ENCODE measurements at places on chromosomes 1 and 21.

DNA sequence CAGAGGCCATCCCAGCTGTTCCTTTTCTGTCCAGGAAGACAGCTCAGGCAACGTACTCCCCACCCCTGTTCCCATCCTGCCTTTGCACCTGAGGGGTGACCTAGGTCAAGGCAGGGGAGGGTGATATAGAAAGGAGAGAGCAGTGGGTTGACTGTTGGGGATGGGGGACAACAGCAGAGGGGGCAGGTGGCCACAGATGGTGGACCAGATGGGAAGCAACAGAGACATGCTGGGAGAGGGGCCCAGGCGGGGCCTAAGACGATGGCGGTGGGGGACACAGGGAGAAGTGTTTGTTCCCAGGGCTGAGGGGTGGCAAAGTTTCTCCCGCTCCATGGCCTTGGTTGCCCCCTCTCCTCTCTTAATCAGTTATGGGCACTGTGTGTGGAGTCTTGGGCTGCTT is 6.3 kb downstream of the CELSR2 start:
- DNase-seq: no peak

GRCh38 chr1:243841507-243841906 is 8.5 kb downstream of the AKT3 start:
- no peak for DNase-seq

DNA sequence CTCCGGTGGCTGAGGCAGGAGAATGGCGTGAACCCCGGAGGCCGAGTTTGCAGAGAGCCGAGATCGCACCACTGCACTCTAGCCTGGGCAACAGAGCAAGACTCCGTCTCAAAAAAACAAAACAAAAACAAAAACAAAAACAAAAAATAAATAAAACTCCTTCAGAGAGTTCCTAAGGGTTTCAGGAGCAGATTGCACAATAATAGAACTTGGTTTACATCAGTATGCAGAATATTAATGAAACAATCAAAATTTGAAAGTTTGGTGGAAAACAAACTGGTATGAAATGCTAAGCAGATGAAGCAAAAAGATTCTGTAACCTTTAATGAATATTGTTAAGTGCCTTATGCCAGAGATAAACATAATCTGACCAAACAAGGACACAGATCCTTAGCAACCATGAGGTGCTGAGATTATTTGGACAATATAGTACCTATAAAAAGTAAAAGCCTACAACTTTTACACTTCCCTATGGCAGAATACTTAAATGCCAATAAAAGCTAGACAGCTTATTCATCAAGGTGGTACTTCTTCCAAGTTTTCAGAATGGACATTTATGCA is 41.2 kb downstream of the SLC25A24 start:
- DNase-seq: no peak

DNA sequence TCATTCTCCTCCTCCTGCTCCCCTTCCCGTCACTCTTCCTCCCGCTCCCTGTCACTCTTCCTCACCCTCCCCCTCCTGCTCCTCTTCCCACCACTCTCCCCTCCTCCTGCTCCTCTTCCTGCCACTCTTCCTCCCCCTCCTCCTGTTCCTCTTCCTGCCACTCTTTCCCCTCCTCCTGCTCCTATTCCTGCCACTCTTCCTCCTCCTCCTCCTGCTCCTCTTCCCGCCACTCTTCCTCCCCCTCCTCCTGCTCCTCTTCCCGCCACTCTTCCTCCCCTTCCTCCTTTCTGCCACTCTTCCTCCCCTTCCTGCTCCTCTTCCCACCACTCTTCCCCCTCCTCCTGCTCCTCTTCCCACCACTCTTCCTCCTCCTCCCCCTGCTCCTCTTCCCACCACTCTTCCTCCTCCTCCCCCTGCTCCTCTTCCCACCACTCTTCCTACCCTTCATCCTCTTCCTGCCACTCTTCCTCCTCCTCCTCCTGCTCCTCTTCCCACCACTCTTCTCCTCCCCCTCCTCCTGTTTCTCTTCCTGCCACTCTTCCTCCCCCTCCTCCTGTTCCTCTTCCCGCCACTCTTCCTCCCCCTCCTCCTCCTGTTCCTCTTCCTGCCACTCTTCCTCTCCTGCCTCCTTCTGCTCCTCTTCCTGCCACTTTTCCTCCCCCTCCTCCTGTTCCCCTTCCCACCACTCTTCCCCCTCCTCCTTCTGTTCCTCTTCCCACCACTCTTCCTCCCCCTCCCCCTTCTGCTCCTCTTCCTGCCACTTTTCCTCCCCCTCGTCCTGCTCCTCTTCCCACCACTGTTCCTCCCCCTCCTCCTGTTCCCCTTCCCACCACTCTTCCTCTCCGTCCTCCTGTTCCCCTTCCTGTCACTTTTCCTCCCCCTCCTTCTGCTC is 28.7 kb upstream of the ARTN start:
- no peak for DNase-seq

DNA sequence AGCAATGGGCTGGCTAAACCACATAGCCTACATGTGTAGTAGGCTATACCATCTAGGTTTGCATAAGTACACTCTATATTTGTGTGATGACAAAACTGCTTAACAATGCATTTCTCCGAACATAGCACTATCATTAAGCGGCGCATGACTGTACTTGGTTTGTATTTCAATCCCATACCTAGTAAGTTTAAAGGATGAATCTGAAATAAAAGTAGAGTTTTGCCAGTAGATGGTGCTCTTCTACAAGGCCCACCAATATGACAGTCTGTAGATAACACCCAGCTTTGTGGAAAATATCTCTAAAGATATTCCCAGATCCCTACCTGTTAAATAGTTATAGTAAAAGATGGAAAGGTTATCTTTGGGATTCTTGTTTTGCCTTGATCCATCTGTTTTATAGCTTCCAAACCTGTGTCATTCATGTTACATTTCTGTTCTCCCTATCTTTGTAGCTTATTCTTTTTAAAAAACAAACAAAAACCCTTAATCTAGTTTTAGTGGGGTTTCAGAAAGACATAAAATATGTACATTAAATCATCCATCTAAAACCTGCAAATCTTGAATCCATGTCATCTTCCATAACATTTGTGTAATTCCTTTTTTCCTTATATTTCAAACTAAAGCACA is 33.9 kb upstream of the ASPM start:
- no peak for DNase-seq

All from HuH-7.5 (cell line).